Spleen (tissue), 13 donors: ENCODE measurements at places on chromosomes 16 and 17. TPM values are rescaled to one million over a fixed set of nuclear protein-coding genes. Genes with fewer than 3 reads are reported as not detected.
A peak's percentile ranks its signal among the peaks of the same experiment; 100 is the strongest.

DNA sequence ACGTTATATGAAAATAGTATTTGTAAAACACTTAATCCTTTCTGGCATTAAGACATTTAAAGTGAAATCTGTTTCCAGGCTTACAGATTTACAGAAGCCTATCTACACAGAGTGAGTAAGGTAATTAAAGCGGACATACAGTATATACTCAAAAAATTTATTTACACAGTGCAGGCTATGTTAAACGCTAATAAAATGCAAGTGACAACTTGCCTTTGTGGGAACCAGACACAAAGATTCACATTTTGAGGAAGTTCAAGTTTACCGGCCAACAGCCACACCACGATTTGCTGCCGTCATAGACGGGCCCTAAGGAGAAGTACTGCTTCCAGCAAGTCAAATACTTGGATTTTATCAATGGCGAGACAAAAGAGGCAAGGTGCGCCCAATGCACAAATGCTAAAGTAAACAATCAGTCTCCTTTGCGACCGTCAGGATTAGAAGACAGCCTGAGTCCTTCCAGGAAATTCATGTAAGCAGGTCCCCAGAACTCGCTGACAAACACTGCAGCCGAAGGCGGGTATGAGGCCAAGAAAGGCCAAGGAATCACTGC is 801 bp downstream of the VPS35 start:
- DNase-seq, result peak; percentile 89

DNA sequence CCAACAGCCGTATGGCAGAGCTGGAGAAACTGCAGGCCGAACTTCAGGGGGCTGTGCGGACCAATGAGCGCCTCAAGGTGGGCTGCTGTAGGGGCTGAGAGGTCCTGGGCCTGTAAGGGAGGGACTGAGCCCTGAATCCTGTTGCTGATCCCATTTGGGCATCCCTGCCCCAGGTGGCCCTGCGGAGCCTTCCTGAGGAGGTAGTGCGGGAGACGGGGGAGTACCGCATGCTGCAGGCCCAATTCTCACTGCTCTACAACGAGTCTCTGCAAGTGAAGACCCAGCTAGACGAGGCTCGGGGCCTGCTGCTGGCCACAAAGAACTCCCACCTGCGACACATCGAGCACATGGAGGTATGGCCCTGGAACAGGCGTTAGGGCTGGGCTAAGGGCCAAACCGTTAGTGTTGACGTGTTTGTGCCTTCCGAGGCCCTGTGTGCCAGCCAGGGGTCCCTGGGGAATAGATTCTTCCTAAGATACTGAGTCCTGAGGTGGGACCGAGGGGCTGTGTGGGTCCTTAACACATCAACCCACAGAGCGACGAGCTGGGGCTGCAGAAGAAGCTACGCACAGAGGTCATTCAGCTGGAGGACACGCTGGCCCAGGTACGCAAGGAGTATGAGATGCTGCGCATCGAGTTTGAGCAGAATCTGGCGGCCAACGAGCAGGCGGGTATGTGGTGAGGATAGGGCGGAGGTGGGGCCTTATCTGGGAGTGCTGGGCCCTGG is 4.2 kb downstream of the RNF40 start:
- DNase-seq, result no peak

DNA sequence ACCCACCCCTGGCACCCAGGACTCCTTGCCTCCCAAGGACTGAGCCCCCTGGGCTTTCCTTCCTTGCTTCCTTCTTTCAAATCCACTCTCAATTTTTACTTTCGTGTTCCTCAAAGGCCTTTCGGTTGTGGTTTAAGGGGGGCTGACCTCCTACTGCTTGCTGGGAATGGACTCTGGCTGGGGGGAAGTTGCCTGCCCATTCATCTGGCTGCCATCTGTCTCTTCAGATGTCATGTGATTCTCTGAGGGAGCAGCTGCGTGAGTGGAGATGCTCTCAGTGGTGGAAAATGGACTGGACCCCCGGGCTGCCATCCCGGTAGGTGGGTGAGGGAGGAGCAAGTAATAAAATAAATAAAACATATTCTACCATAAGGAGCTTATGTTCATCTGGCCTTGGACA is 93.8 kb upstream of the RPRML start:
- DNase-seq, result no peak

DNA sequence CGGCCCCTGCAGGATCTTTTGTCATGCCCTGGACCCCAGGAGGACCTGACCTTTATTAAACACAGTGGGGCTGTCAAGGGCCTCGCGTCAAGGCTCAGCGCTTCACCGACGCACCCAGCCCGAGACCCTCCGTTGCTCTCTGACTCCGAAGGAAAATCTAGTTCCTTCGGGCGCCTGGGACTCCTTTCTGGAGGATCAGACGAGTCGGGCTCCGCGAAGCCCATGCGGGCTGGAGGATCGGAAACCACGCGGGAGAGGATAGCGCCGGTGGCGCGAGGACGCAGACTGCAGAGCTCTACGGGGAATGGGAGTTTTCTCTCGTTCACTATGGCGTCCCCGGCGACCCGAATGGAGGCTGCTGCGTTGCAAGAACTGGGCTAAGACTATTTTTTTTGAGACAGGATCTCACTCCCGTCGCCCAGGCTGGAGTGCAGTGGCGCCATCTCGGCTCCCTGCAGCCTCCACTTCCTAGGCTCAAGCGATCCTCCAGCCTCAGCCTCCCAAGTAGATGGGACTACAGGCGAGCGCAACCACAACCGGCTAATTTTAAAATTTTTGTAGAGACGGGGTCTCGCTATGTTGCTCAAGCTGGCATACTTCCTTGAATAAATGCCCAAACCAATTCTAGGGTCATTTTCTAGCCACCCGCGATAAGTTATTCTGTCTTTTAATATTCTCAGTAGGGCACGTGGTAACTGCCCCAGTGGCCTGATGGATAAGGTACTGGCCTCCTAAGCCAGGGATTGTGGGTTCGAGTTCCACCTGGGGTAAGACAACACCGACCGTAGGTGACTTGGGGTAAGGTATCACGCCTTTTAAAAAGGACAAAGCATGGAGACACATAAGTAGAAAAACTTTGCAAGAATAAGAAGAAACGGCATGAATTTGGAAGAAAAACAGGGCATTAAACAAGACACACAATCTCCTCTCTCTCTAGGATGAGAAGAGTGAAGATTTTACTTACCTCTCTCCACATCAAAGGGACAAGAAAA is 5.5 kb downstream of the OR1F1 start:
- DNase-seq, result no peak

DNA sequence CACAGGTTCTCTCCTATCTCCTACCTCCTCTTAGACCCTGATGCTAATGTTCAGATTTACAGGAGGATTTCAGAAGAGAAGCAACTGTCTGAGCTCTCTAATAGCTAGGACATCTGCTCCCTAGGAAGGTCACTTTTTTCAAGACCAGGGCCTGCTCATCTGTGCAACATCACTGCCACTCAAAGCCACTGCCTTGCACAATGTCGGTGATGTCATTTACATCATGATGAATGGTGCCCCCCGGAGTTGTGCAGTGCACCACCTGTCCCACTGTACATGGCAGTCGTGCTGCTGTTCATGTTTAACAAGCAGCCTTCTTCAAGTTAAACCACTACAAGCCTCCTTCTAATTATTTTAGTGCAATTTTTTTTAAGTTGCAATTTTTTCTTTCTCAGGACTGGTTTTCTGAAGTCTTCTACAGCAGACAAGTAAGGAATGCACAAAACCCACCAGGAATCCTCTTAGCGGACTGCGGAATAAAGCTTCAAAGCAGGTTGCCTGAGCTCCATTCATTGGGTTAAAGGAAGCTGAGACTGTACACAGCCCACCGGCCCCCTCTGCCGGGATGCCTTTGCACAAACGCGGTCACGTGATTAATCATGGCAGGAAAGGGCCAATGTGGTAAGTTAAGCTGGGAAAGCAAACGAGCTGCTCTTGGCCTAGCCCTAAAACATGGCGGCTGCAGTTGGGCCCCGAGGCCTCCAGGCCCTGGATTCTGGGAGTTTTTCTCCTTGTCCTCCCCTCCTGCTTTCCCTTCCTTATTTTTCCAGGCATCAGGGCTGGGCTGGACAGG is 74.1 kb downstream of the MYH11 start:
- DNase-seq, result peak; percentile 36

- DNase-seq, result no peak
Measured at GRCh38 chr16:58853854-58854791, 120.0 kb upstream of the GOT2 start.

DNA sequence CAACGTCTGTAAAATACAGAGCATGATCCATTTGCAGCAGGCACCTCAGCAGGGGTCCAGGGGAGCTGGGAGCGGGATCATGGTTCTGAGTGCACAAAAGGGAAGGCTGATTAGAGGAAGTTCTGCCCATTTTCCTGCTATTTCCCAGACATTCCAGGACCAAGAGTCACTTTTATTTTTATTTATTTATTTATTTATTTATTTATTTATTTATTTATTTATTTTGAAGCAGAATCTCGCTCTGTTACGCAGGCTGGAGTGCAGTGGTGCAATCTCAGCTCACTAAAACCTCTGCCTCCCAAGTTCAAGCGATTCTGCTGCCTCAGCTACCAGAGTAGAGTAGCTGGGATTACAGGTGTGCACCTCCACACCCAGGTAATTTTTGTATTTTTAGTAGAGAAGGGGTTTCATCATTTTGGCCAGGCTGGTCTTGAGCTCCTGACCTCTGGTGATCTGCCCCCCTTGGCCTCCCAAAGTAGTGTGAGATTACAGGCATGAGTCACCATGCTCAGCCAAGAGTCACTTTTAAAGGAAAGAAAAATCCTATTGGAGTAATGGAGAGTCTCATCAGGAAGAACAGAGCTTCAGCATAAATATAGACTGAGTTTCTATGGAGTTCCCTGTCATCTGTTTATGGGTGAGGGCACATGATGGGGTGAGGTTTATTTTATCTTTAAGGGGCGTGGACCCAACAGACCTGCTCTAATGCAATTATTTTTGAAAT is 355.2 kb downstream of the HAPSTR1 start:
- no peak for DNase-seq

- peak; percentile 17 for DNase-seq
Measured at GRCh38 chr16:67731753-67732095, 12.6 kb upstream of the GFOD2 start.

- no peak for DNase-seq
Measured at GRCh38 chr16:952321-952720, 18.5 kb downstream of the LMF1 start.

GRCh38 chr16:69814561-69814960 is 52.4 kb downstream of the WWP2 start:
- DNase-seq, result no peak

DNA sequence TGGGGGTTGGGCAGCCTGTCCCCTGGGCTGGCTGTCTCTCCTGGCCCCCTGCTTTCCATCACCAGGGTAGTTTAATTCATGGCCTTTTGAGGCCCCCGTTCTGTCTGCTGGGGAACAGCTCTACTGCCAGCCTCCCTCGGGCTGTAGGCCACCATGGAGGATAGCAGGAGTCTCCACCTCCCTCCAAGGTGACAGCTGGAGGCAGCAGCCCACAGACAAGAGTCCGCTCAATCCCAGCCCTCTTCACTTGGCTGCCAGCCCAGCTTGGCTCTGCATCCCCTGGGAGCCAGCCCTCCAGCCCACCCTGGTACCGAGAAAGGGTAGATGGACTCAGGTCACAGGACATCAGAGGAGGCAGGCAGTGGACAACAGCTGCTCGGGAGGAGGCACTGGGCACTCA is 194.6 kb upstream of the SDK2 start:
- DNase-seq, result no peak

DNA sequence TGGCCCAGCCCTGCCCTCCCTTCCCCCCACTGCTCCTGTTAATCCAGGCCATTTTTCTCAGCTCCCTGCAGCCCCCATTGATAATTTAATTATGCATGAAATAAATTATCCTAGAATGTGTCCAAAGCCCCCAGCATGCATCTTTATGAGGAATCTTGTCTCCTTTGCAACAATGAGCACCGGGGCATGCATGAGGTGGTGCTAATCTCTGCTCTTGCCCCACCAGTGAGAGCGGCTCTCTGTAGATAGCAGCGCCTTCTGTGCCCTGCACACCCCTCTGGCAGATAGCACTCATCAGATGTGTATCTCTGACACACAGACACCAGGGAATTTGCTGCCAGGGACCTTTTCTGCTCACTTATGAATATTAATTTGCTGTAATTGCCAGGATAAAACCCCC is 140.2 kb upstream of the CDC42EP4 start:
- no peak for DNase-seq

GRCh38 chr16:88785106-88785924 is at the start of gene PIEZO1:
TSS of gene PIEZO1 (minus strand) at chr16:88785220. CDS start at chr16:88784964, 256 bp downstream.
- DNase-seq, result peak; percentile 97

- DNase-seq, result no peak
Measured at GRCh38 chr16:25135254-25135878, 23.8 kb downstream of the LCMT1 start.

DNA sequence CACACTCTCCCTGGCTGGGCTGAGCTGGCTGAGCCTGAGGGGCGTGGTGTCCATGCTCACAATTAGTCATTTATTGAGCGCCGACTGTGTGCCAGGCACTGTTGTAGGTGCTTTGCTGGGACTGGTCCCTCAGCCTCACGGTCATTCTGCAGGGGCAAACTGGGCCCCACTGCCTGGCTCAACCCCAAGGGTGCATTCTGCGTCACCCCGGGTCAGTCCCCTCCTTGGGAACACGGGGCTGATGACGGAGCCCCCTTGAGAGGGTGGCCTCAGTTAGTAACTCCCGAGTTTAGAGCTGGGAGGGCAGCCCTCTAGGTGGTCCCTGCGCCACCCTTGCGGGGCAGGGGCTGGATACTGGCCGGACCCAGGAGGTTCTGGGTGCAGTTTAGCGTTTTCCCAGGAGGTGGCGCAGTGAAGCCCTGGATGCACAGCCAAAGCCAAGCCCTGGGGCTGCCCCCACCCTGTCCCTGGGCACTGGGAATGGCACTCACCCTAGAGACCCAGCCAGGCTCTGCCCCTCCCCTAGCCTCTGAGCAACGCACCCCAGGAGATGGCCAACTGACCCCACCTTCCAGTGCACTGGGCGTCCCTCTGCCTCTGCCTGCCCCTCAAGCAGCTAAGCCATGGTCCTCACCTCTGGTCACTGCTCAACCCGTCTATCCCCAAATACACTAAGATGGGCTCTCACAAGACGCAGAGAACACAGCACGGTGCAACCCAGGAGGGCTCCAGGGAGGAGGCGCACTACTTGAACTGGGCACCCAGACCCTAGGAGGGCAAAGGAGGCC is 243.2 kb upstream of the GSE1 start:
- DNase-seq, result no peak

DNA sequence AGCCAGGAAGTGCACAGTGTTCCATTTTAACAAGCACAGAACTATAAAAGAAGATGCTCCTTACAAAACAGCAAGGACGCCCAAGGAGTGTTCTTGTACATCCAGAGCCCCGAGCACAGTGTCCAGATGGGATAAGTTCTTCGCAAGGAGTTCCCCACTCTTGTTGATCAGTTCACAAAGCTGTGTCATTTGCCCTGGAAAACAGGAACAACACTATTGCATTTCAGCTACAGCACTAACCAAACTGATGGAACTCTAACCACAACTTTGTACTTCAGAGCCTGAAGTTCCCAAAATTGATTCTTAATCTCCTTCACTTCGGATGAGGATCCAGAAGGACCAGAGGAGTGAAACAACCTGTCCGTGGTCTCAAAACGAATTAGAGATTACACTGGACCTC is 5.1 kb downstream of the COPS3 start:
- DNase-seq, result no peak

OR1F1 gene
- not detected for polyA plus RNA-seq

RAB34 gene
- 59.5 TPM for polyA plus RNA-seq

C17orf107 gene
- polyA plus RNA-seq, result 0.15 TPM

PPP1R27 gene
- polyA plus RNA-seq, result not detected

AXIN2 gene
- polyA plus RNA-seq, result 1.1 TPM

TMC7 gene
- 0.38 TPM for polyA plus RNA-seq
